Right ventricle myocardium inferior (tissue), 1 donor: ENCODE measurements at places on chromosomes 7 and 10.
A peak's percentile ranks its signal among the peaks of the same experiment; 100 is the strongest.

GRCh38 chr7:87498893-87499292, 23.4 kb upstream of the ABCB4 start:
- no peak for DNase-seq

GRCh38 chr7:28062197-28062991, 118.2 kb downstream of the JAZF1 start:
- peak; percentile 80 for DNase-seq

DNA sequence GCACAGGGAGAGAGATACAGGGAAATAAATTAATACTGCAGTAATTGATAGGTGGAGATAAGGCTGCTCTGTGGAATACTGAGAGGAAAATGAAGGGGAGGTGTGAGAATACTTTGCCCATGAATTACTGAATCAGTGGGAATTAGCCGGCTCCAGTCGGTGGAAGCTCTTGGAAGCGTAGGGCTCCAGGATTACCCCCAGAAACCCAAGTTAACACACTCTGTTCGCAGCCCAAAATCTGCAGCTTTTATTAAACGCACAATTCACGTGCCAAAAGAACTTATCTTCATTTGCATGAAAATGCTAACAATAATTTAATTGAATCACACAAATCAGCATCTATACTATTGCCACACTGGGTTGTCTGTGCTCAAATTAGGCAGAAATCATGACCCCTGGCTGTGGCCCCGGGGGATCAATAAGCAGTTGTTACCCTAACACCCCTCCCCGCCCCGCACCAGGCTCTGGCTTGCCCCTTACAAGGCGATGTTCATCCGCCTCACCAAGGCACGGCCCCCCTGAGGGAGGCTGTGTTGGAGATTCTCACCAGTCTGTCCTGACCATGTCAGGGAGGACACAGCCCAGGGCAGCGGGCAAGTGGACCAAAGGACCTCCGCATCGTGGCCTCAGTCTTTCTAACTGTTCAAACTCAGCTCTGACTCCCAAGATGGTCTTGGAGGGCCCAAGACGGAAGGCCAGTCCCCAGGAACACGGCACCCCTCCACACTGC, 48.4 kb upstream of the MGMT start:
- DNase-seq, result no peak

- DNase-seq, result no peak
These were observed 849.7 kb downstream of the GRM8 start for GRCh38 chr7:126403040-126403439.

DNA sequence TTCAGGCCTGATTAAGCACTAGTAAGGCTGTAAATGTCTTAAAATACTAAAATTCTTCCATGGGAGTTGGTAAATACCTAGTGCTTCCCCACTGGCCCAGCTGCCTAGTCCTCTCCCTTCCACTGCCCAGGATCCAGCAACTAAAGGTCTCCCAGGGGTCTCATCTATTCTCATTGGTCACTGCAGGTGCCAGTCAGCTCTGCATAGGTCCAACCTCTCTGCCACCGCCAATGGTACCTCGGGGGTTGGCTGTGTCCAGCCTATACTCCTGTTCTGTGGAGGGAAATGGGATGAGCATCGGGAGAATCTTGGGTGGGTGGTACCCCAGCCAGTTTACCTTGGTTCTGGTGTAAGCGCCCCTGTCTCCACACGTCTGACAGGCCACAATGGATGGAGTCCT, 6.1 kb upstream of the CREB5 start:
- DNase-seq, result no peak

- DNase-seq, result no peak
These were observed 16.0 kb upstream of the VWA2 start for GRCh38 chr10:114223066-114223465.

GRCh38 chr7:158125091-158125490, 462.5 kb downstream of the PTPRN2 start:
- DNase-seq, result no peak

GRCh38 chr10:35447693-35448407, 111.5 kb downstream of the CCNY start:
- no peak for DNase-seq

DNA sequence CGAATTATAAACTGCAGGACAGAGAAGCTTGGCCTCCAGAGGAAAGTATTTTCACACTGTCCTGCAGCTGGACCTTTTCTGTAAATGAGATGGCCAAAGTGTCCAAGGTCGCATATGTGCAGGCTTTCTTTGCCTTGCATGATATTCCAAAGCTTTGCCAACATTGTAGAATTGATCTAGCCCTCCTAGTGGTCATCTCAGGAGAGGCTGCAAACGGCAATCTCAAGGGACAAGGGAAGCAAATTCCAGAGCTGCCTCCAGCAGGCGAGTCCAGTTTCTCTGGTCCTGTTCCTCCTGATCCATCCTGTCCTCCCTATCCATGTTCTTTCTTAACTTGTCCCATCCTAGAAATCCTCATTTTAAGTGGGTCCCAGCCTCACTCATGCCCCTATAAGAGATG, 373.4 kb upstream of the PCDH15 start:
- no peak for DNase-seq
